A549 (cell line): ENCODE measurements at places on chromosomes 2 and 18. TPM values are rescaled to one million over a fixed set of nuclear protein-coding genes. Genes with fewer than 3 reads are reported as not detected.

Gene RAD51AP2
- polyA plus RNA-seq, result not detected in 3 replicates

Gene SATB2
- 1.6 to 2.3 TPM (median 1.9 TPM) in 3 replicates for polyA plus RNA-seq

Gene PPIG
- polyA plus RNA-seq, result 57.9 to 61.2 TPM (median 60.5 TPM) in 3 replicates

Gene CACNB4
- 0.25 to 0.29 TPM (median 0.26 TPM) in 3 replicates for polyA plus RNA-seq

Gene TMEM17
- 4.4 to 5.2 TPM (median 4.9 TPM) in 3 replicates for polyA plus RNA-seq

Gene PLEKHM3
- polyA plus RNA-seq, result 2.4 to 2.9 TPM (median 2.7 TPM) in 3 replicates

Gene NYAP2
- polyA plus RNA-seq, result 0.01 to 0.03 TPM in 2 of 3 replicates, not detected in the other

Gene GULP1
- 30.7 to 31.5 TPM (median 31.4 TPM) in 3 replicates for polyA plus RNA-seq

Gene CNPPD1
- polyA plus RNA-seq, result 22.4 to 24.0 TPM (median 23.6 TPM) in 3 replicates

Gene GKN2
- 3.3 to 3.7 TPM (median 3.5 TPM) in 3 replicates for polyA plus RNA-seq

Gene ZNF521
- polyA plus RNA-seq, result not detected in 3 replicates

Gene TUBA4B
- polyA plus RNA-seq, result 0.55 to 0.73 TPM (median 0.71 TPM) in 3 replicates

Gene SERPINB4
- polyA plus RNA-seq, result 0.15 TPM in 1 of 3 replicates, not detected in the others

Gene CABYR
- 14.8 to 17.7 TPM (median 15.2 TPM) in 3 replicates for polyA plus RNA-seq

Gene C18orf54
- 2.8 to 3.3 TPM (median 3.2 TPM) in 3 replicates for polyA plus RNA-seq

Gene AP1S3
- polyA plus RNA-seq, result 39.7 to 43.4 TPM (median 42.9 TPM) in 3 replicates

Gene GTF2A1L
- polyA plus RNA-seq, result not detected in 3 replicates

Gene SPP2
- not detected in 3 replicates for polyA plus RNA-seq

Gene CGREF1
- polyA plus RNA-seq, result 4.5 to 5.4 TPM (median 5.1 TPM) in 3 replicates

Gene VAMP5
- not detected in 3 replicates for polyA plus RNA-seq
